ENCODE measurements at places on chromosomes 2 and 18.

GRCh38 chr2:46984642-46985476 lies 69.3 kb upstream of the MCFD2 start:
- no peak for DNase-seq

DNA sequence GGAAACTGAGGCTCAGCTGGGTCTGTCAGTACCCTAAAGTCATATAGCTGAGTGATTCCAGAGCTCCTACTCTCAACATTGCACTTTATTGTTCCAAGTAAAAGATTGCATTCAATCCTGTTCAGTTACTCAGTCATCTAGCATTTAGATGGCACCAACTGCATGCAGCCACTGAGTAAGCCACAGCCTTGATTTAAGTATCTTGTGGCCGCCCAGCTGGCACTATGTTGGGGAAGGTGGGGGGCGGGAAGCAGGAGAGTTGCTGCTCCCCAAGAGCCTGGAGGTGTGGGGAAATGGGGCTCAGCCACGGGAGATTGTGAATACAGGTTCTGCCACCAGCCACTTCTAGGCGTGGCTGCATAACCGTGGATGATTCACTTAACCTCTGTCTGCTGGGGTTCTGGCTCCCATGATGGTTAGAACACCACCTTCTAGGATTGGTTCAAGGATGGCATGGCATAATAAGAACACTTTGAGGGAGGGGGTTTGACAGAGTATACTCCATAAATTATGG lies 17.1 kb downstream of the ZFP36L2 start:
- DNase-seq = no peak

DNA sequence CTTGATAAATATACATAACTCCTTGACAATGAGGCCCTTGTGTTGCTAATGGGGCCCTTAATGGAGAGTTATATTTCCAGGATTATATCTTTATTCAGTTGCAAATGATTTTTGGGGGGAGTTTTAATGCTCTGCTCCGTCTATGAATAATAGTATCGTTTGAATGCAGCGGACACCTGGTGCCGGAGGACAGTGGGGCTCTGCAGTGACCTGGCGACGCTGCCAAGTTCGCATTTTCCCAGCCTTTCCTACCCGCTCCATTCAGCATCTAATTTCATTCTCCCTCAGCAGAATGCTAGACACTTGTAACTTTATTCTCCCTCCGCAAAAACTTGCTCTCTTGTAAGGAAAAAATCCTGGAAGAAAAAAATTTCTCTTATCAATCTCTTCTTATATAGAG lies 257.6 kb upstream of the SALL3 start:
- no peak for DNase-seq

DNA sequence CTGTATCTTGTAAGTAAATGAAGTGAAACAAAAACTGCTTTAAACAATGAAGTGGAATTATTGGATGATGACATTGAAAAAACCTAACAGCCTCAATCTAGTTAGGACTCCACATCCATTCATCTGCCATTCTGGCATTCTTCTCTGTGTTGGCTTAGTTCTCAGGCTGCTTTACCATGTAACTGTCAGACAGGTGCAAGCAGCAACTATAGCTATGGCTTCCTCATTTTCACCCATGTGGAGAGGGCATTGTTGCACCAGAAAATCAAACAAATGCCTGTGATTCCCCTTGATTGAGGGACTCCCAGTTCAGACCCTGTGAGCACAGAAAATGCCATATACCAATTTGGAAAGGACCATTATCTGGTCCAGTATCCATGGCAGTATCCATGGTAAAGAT lies 129.5 kb upstream of the NYAP2 start:
- DNase-seq = no peak

GRCh38 chr2:47893771-47894170 lies 12.5 kb downstream of the FBXO11 start:
- no peak for DNase-seq

- no peak for DNase-seq
Measured at GRCh38 chr2:2333076-2333475, 2.0 kb upstream of the MYT1L start.

- DNase-seq = no peak
Measured at GRCh38 chr2:127536707-127537541, 1.4 kb downstream of the MYO7B start.

DNA sequence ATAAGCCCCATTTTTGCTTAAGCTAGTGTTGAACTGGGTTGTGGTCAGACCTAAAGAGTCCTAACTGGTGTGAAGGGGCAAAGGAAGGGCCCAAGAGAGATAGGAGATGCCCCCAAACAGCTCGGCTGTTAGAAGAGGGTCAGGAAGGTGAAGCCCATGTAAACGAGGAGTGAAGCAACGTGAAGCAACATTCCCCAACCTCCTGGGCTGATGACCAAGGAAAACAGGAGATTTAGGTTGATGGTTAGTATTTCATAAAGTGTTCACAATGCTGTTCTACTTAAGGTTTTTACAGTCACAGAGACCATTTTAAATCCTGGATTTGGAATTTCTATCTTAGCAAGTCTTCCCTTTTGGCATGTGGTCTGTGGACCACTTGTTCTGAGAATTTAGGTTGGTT lies 144.0 kb upstream of the SERPINE2 start:
- DNase-seq = no peak

DNA sequence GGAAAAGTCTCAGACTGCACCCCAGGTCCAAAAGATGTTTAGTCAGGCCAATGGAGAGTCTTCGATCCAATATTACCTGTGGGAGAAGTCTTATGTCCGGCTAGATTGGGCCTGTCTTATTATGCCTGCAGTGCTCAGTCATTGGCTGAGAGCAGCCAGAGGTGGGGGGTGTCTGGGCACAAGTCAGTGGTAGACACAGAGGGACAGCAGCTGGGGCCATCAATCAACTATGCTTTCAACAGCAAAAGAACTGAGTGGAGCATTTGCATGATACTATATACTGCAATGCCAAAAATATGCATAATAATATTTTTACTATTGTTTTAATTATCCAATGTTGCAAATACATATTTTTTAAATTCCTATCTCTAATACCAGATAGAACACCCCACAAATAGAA lies 298.6 kb upstream of the CDH20 start:
- no peak for DNase-seq

DNA sequence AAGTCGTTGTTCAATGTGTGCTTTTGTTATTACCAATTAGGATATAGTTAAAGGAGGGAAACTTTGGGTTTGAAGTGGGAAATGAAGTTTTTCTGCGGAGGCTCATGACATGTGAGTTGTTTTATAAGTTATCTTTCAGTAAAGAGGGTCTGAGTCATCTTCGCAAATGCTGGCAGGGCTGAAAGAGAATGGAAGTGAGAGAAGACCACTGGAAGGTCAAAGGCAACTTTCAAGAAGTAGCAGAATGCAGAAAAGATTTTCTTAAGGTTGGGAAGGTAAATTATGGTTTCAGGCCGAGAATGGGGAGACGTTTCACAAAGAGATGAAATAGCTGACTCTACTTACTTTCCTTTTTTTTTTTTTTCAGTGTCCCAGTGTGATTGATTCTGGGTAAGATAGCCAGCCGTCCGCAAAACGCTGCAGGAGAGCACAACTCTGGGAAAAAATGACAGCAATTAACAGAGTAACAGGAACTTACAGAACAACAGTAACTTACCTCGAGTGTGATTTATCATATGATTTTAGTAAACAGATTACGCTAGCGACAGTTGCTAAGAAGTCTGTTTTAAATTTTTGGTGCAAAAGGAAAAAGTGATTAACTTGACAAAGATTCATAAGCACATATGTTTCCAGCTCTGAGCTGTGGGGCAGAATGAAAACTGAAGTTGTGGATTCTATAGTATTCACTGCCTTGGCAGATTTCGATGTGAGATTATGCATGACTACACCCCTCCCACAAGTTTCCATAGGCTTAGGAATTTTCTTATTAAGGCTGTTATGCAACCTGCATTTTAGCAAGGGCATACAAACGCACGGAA lies 46.8 kb upstream of the ACTR3 start:
- DNase-seq = no peak

Measured in cerebellar nuclear complex (tissue), 1 donor.